ENCODE measurements at places on chromosomes 1 and 21. TPM values are rescaled to one million over a fixed set of nuclear protein-coding genes. Genes with fewer than 3 reads are reported as not detected.

DNA sequence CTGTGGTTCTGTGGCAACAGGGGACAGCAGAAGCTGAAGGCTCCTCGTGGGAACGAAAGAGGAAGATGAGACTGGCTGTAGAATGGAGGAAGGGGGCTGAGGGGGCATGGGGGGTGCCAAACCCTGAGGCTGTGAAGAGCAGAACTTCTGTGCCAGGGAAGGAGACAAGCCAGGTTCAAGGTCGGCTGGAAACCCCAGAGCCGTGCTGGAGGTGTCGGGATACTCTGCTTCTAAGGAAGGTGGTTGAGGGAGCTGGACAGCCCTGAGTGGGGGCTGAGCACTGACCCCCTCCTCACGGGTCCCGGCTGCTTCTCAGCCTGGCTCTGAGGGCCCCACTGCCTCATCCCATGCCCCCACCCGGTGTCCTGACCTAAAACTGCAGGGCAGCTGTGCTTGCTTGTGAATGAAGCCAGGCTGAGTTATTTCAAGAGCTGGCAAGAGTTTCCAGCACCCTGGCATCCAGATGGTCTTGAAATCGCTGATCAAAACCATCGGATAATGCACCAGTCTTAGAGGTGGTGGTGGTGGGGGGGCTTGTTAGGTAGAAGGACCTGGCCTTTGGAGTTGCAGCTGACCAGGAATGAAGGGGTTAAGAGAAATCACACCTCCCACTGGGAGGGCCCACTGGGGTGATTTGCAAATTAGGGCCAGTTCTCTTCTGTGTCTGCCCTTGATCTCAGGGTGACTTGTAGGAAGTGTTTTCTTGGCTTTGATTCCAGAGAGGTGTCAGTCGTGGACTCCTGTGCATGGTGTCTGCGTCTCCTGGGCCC is 218.9 kb upstream of the C1orf174 start:
- no peak for DNase-seq

The OLIG2 gene
- total RNA-seq = not detected

- no peak for DNase-seq
Observed at GRCh38 chr1:109259674-109260557, 10.6 kb downstream of the CELSR2 start.

DNA sequence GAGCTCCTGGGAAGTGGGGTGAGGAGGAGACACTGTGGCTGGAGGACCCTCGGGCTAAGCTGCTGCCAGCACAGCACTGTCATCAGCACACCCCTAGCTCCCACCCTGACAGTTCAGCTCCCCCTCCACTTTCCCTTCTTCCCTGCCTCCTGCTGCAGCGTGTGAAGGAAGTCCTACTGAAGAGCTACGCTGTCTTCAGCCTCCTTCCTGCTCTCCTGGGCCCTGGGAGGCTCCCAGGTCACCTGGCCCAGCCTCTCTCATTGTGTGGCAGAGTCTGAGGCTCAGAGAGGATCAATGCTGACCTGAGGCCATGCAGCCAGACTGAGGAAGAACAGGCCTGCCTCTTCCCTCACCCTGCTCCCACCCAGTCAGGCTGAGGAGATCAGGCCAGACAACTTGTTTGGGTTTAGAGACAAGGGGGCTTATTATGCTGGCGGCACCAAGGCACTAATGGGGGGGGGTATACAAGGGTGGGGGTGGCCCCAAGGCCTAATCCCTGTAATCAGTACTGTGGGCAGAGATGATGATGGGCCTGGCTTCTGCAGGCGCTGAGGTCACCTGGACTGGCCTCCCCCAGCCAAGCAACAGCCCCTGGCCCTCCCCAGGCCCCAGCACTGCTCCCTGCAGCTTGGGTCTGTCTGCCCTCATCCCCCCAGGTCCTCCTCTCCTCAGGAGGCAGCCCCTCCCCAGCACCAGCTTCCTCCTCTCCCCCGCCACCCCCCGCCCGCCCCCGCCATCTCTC is 9.1 kb downstream of the NES start:
- DNase-seq = no peak

The AJAP1 gene
- total RNA-seq = 0.67 TPM

The PTPRC gene
- 4.4 TPM for total RNA-seq

GRCh38 chr1:26704629-26705028 is 8.8 kb downstream of the ARID1A start:
- no peak for DNase-seq

- DNase-seq = peak; percentile 46
Observed at GRCh38 chr1:181189691-181190363, 101.3 kb downstream of the IER5 start.

The FAM110D gene
- 3.2 TPM for total RNA-seq

GRCh38 chr1:195934817-195935553 is 673.3 kb downstream of the KCNT2 start:
- no peak for DNase-seq

DNA sequence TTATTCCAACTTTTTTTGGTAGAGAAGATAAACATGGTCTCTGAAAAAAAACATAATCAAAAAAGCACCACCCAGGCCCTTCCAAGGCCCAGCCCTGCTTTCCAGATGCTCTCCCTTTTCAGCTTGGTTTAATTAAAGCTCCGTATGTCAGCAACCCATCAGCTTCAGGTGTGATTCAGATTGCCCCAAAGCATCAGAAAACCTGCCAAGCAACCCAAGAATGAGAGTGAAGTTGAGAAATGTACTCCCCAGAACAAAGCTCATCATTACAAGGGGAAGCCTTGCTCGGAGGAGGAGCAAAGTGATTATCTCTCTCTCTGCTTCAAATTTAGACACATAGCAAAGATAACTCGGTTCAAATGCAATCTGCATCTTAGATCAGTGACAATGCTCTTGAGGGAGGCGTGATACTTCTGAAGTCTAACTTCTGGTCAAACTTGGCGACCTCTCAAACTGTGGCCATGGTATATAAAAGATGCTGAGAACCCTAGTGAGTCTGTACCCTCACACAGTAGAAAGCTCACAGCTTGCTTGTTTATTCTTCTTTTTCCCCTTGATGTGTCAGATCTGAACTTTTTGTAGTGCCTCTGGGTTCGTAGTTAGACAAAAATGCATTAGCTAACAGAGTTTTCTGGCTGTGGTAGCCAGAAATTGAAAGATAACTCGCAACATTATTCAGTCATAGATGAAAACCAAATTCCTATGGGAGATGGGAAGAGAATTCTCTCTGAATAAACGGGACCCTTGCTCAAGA is 63.3 kb upstream of the ZC3H11B start:
- no peak for DNase-seq

The ANKRD34A gene
- total RNA-seq = 1.4 TPM

GRCh38 chr1:33220676-33221384 is 35.5 kb upstream of the ZNF362 start:
- peak; percentile 22 for DNase-seq

- DNase-seq = no peak
Observed at GRCh38 chr1:217574265-217574949, 56.5 kb downstream of the GPATCH2 start.

The ATF3 gene
- total RNA-seq = 4.6 TPM

GRCh38 chr1:221783437-221783836 is 41.5 kb upstream of the DUSP10 start:
- no peak for DNase-seq

DNA sequence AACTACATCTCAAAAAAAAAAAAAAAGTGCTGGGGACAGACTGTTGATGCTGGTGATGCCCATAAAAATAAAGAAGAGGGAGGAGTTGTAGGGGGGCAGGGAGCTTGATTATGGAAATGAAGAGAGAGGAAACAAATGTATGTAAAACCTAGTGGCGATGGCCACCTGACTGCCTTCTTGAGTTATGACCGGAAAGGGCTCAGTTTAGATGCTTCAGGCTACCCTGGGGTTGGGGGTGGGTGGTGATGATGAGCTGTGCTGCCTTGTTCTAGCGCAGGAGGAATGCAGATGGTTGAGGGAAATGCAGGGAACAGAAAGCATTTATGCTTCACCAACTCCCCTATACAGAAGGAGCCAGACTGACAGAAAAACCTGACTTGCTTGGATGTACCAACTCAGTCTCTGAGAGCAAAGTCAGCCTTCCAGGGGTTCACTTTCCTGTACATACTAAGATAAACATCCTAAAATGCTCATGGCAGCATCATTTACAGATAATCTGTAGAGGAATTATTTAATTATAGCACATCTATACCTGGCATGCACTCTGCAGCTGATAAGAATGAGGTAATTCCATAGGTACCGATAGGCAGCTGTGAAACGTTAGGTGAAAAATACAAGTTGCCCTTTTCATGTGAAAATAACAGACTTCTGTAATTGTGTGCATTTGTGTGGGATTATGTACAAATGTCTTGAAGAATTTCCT is 8.0 kb upstream of the BCAR3 start:
- DNase-seq = no peak

The KCNE1 gene
- total RNA-seq = 8.8 TPM

DNA sequence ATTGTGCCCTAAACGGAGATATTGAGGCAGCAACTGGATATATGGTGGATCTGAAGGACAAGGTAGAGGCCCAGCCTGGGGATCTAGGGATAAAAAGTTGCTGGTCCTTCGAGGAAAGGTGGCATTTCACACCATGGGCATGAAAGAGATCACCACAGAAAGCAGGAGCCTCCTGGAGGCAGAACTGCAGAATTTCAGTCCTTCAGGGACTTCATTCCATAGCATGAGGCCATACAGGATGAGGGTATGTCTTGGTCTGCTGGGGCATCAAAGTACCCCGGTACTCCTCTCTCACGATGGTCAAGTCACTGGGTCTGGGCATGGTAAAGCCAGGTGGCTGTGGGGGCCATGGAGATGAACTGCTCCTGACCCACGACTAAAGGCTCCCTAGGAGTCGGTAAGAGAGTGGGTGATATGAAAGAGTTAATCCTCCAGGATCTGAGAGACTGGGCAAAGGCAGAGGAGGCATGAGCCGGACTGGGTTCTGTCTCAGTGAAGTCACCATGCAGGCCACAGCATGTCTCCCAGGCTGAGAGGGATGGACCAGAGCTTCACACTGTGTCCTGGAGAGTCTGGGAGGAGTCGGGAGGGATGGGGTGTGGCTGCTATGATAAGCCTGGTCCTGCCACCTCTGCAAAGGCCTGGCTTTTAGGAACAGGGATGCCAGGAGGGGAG is 5.8 kb upstream of the SPRR5 start:
- DNase-seq = no peak

DNA sequence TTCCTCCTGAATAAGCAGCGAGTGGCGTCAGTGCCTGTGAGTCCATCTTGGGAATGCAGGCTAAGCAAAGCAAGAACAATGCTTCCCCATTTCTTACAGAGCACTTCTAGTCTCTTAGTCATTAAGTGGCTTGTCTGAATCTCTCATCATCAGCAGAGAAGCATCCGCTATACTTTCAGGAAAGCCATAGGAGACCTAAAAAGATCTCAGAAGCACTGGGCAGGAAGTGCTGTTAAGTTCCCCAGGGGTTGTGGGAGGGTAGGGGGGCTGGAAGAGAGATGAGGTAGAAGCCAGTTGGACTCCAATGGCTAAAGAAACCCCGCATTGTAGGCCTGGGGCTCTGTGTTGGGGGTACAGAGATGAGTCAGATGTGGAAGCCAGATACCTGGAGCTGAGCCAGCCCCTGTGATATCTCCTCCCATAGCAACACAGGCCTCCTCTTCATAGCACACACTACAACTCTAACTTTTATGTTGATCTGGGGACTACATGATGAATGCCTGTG is 44.9 kb downstream of the SYT6 start:
- no peak for DNase-seq

- peak; percentile 53 for DNase-seq
Observed at GRCh38 chr1:184222652-184223052, 164.2 kb upstream of the C1orf21 start.

GRCh38 chr1:202806845-202807450 is 1.3 kb downstream of the KDM5B start:
- no peak for DNase-seq

DNA sequence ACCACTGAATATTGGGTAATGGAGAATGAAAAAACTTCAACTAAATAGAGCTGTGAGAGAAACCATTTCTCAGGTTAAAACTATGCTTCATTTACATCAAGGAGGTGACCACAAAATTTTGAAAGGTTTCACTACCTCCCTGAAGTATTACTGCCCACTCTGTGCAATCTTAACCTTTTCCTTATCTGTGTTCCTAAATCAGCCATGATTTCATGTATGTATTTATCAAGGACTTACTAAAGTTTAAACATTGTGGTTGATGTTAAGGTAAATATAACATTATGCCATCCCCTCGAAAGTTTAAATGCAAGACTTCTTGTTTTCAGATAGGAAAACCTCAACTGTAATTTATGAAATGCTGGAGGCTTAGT is 84.4 kb downstream of the CLEC20A start:
- DNase-seq = no peak

DNA sequence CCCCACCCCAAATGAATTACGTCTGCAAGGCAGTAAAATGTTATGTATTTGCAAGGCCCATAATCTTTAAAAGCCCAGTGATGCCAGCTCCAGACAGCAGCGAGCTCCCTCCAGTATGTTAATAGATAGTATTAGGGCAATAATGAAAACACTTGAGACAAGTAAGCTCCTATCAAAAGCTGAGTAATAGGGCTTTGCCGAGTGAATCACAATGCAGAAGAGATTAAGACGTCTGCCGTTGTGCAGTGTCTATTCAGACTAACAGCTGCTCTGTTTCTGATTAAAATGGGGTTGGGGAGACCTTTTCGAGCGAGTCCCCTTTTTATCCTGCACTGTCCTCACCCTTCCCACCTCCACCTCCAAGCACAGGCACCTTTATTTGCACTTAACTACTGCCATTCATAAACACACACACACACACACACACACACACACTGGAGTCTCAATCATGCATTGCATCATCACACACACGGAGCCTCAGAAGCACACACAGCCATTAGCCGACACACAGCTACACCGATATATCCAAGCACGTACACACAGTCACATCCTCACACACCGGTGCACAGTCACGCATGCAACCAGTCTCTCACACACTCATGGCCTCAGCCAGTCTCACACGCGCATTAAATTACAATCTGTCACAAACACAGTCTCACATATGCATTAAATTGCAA is 46.0 kb upstream of the FOXO6 start:
- no peak for DNase-seq

DNA sequence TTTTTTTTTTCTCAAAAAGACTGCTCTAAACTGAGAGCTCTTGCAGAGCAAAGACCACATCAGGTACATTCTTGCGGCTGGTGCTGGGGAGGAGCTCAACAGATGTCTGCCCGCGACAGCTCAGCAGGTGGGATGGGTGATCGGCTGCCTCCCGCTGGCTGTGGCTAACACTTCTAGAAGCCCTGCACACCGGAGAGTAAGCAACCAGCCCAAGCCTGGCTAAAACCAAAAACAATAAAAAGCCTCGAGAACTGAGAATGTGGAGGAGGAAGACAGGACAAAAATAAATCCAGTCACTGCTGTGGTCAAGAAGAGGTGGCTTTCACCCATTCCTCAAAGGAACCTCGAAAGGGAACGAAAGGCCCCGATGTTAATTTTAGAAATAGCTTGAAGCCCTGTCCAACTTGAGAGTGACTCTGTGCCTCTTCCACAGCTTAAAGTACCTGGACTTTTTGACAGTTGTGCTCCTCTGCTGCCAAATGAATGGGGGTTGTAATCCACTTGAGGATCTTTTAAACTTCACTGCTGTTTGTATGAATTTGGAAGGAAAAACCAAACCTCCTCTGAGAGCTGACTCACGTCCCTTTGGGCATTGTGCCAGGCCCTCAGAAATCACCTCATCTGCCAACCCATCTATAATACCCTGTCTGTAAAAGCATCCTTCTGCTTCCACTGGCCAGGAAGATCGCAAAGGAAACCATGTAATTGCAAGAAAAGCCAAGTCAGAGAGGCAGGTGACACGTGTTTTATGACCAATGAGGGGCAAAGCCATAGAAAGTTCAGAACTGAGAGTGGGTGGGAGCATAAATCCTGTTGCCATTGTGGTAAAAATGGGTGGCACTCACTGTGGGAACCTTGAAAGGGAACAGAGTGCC is 78.6 kb downstream of the KCNN3 start:
- DNase-seq = peak; percentile 37

- no peak for DNase-seq
Observed at GRCh38 chr1:47638713-47639112, 200.9 kb downstream of the FOXD2 start.

Data from heart left ventricle (tissue), 16 donors.